ENCODE measurements at places on chromosomes 2 and 18.

DNA sequence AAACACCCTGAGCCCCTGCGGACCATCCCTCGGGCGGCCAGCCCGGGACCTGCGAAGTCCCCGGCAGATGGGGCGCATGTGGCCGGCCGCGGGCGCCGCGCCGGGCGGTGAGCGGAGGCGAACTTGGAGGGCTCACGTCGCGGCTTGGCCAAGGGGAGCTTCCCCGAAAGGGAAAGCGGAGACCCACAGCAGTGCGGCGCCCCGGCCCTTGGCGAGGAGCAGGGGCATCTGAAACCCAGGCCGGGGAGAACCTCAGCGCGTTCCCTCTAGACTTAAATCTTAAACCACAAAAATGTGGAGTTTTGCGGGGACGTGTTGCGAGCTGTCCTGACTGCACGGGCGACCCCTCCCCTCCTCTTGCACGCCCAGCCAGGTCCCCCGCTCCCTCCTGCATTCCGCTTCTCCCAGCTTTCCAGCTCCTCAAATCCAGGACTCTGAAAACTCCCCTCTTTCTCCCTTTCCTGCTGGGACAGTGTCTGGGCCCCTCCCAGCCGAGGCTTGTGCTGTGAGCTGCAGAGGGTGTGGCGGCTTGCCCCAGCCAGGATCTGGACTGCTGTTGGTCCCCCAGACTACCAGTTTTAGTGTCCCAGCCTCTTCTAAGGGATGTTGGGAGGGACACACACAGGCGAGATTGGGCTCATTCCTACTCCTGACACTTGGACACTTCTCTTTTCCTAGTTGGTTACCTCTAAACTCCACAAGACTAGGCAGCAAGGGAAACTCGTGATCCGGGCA lies 1.3 kb downstream of the FMNL2 start:
- no peak for DNase-seq

DNA sequence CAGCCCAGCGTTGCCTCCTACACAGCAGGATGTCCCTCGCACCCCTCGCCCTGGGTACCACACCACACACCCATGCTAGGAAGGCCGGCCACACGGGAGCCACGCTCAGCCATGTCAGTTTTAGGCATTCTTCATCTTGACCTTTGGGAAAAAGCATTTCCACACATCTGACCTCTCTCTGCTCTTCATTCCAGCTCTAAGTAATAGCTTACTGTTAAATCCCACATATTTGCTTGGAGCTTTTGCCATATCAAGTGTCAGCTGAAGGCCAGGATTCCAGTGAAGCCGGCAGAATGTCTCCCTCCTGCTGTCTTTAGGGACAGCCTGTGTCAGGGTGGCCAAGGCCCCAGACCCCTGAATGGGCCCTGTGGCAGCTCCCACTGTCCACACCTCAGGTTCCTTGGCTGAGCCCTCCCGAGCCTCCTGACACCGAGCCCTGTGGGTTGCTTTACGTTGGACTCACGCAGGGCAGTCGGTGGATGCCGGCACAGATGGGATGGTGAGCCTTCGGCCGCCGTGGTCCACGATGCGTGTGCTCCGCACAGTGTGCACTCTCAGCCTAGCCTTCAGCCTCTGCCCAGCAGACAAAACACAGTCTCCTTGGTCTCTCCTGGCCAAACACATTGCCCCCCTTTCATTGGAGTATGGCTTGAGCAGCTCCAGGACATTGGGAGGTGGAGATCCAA lies 202.0 kb downstream of the SEPTIN10 start:
- no peak for DNase-seq

DNA sequence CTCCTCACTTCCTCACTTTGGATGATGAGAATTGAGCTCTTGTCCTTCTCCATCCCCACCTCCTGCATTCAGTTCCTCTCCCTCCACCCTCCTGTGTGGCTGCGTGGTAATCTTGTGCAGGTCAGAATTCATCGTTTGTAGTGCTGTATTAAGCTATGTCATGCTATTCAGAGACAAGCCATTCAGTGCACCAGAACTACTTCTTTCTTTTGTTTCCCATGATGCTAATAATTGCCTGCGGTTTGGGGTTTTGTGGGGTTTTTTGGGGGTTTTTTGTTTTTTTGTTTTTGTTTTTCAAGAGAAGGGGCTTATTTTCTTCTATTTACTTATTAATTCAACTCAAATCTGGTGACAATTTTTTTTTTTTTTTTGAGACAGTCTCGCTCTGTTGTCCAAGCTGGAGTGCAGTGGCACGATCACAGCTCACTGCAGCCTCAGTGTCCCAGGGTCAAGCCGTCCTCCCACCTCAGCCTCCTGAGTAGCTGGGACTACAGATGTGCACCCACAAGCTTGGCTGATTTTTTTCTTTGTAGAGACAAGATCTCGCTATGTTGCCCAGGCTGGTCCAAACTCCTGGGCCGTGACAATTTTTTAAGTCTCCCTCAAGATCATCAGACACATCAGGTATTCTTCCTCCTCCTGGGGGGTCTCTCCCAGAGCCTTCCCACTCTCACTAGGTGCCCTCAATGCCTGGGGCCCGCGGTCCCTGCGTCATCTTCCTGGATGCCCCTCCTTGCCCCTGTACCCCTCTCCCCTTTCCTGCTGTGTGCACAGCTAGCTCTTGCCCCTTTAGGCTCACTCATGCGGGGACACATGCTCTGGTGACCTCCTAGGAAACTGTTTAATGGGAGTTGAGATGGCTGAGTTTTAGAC lies 37.8 kb downstream of the MAL start:
- no peak for DNase-seq

DNA sequence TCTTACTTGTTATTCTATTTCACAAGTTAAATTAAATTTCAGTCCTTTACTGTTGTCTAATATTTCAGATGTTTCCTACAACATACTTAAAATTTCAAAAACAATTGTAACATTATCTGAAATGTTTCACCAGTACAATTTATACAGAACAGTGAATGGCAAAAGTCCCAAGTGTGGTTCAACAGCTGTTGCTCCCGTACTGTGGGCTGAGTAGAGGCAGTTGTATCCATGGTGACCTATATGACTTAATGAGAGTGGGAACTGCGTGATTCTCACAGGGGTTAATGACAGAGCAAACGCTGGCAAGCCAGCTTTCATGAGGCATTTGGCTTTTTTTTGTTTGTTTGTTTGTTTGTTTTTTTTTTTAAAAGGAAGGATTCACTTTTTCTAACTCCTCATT lies 5.3 kb upstream of the PLCL1 start:
- no peak for DNase-seq

DNA sequence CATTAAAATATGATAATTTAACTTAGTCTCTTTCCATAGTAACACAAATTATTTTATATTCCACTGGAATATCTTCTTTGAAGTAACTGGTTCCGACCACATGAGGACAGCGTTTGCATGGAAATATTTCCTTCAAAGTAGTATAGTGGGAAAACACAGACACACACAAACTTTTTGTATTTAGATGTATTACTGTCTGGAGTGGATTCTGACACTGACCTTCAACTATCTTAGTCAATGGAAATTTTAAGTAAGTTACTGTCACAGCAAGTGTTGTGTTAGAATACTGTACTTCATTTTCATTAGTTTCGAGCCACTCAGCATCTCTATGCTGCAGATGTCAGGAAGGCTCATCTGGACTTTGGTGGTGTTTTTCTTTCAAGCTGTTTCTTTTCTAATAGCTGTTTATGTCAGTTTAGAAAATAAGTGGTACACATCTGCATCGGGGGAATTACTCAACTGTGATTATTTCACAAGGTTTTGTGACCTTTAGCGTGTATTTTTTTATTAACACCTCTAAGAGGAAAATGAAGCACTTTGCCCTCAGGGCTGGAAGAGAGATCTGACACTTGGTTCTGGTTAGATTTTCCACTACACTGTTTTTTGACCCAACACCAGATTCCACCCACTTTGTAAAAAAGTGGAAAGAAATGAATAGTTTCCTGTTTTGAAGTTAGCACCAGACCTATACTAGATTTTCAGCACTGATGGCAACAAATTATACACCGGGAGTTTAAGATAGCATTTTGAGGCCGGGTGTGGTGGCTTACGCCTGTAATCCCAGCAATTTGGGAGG lies 18.9 kb upstream of the THOC1 start:
- DNase-seq, result no peak

- DNase-seq, result no peak
Measured at GRCh38 chr2:176567361-176567760, 298.1 kb downstream of the MTX2 start.

DNA sequence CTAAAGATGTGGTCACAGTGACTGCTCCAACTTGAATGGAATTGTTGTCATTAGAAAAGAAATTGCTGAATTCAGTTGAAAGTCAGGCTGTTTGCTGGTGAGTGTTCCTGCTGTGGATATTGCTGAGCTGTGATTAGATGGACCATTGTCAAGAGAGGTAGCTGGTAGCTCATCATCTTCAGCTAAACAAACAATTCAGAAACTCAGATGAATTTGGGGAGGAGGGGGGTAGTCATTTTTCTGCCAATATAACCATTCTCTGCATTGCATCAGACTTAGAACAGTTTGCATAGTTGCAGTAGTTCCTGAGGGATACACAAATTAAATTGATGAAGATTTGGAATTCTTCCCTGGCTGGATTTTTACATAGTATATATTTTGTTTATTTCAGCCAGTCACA lies 108.3 kb downstream of the MTCL1 start:
- DNase-seq, result no peak

DNA sequence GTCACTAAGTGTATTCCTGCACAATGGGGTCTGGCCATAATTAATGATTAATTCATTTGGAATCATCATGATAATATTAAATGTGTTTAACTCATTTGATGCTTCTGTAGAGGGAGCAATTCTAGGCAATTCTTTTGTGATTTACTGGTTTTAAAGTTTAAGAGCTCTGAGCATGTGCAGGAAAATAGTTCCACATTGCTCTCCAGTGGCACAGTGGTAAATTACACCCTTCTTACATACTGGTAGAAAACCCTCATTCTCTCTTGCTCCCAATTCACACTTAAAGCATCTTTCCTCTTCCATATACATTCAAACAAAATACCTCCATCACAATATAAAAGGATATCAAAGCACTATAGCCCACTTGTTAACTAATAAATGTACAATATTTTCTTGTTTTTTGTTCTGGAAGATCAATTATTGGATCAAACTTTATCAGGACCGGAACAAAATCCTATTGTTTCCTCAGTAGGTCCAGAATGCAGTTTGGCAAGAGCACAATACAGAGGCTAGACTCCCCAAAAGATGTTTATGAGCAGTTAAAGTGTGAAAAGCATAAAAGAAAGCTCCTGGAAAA lies 844.3 kb downstream of the MBD2 start:
- DNase-seq, result no peak

DNA sequence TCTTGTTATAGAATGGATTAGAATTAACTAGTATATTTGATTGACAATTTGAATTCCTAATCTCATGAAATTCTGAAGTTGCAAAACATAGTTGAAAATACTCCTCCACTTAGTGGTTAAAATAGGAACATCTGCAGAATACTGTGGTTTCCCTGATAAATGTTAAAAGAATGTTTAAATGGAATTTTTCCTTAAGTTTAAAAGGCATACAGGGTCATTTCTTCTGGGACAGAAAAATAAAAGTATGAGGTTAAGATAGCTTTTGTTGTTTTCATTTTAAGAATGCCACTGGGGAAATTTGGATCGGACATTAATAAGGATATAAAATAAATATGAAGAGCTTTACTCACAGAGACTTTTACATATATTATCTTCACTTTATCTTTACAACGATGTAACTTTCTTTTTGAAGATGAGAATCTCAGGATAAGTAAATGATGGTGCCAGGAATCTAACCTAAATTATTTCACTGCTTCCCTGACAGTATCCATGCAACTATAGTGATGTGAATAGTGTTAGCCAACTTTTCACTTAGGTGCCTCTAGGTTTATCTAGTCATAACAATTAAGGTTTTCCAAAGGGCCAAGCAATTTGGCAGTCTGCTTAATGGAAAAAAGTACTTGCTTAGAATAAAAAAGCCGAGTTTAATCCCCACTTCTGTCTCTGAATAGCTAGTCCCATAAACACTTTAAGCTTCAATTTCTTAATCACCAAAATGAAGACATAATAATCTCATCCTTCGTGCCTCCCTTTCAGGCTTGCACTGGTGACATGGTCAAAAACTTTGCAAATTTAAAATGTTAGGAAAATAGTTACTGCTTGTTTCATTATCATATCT lies 151.8 kb upstream of the STK17B start:
- no peak for DNase-seq

DNA sequence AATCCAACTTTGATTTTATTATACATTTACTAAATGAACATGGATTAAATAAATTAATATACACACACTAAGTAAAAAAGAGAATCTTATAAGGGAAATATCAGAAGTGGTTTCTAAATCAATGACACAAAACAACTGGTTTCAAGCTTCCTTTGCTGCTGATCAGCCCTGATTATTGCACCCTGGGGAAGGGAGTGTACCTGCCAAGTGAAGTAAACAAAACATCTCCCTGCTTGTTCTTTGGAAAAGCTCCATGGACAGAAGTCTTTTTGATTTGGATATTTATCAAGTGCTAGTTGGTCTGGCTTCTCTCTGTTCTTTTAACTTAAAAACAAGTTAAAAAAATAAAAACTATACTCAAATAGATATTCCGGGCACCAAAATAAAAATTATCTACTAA lies 190.1 kb downstream of the PDE11A start:
- DNase-seq, result no peak

DNA sequence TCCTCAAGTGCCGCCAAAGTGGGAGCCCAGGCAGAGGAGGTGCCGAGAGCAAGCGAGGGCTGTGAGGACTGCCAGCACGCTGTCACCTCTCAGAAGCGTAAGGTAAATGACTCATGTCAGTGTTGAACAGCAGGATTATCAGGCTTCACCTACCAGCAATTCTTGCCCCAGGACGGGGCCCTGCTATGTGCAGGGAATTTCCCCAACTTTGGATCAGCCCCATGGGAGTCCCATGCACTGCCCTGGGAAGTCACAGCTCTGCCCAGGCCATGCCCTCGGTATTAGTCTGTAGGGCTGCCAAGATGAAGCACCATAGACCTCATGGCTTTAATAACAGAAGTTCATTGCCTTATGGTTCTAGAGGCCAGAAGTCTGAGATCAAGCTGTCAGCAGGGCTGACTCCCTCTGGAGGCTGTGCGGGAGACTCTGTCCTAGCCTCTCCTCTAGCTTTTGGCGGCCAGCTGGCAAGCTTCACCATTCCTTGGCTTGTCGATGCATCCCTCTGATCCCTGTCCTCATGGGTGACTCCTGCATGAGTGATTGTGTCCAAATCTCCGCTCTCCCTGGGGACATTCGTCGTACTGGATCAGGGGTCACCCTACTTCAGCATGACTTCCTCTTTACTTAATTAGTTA lies 55.9 kb downstream of the TRPM8 start:
- no peak for DNase-seq

Data from activated CD4-positive, alpha-beta T cell treated with anti-CD3 and anti-CD28 coated beads, Interleukin-2, amount 50 U/mL, for 4 hours (primary cell).